ENCODE measurements at places on chromosomes 4 and X.

- no peak for DNase-seq
Observed at GRCh38 chrX:107360788-107361360, 88.6 kb upstream of the FRMPD3 start.

DNA sequence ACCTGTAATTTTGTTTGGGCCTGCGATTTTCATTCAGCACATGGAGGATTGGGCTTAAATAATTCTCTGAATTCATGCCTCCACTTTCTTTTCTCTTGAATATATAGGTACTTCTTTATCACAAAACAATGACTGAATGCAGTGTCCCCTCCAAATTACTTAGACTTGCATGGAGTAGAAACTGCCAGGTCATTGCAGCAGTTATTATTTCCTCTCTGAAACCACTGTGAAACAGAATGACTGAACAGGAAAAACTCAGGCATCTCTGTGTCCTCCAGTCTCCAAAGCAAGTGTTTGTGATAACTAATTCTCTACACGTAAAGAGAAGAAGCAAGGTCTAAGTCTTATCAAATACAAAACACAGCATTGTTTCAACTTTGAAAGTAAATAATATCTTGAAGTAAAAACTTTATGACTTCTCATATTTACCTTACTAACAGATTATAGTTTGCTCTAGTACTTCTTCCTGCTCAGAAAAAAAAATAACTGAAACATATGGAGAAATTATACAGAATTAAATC, 144.5 kb upstream of the DIAPH2 start:
- peak; percentile 2 for DNase-seq

- peak; percentile 75 for DNase-seq
Observed at GRCh38 chr4:86657910-86658309, 63.8 kb downstream of the PTPN13 start.

- no peak for DNase-seq
Observed at GRCh38 chr4:25956260-25956659, 42.2 kb downstream of the SMIM20 start.

DNA sequence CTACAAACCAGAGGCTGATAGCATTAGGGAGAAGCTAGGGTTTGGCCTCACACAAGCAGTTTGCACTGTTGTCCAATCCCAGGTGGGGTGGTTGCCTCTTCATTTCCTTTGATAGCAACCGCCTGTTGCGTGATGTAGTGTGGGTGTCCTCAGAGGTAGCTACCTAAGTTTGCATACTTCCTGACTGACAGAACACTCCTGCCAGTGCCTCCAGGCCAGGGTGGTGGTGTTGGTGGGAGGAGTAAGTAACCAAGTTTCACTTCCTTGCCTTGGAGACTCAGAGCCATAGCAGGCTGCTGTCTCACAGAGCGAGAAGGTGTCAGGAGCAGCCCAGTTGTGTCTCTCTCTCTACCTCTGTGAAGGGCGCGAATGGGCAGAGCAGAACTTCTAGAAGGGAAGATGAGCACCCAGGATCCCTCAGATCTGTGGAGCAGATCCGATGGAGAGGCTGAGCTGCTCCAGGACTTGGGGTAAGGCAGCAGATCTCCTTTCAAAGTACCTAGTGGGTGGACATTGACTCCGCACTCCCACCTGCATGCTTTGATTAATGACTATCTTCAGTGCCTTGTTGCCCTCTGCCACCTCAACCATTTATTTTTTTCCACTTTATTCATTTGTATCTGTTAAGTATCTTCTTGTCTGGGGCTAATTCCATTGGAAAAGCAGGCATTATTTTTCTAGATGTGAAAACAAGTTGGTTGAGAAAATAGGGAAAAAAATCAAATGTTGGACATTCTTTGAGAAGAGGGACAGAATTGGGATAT, at the start of gene DAPP1:
Gene DAPP1 (plus strand): TSS at position 283 of the 764 bp plus-strand sequence. CDS start 87 bp downstream, at position 370.
- peak; percentile 96 for DNase-seq

DNA sequence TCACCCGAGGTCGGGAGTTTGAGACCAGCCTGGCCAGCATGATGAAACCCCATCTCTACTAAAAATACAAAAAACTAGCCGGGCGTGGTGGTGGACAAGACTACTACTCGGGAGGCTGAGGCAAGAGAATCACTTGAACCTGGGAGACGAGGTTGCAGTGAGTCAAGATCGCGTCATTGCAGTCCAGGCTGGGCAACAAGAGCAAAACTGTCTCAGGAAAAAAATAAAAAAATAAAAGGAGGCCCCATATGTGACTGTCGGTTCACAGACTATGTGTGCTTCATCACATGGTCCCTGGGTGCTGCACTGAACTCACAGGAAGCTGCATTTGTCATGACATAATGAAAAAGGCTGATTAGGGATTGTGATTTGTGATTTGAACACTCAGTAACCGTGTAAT, 6.4 kb downstream of the TRIML1 start:
- no peak for DNase-seq

GRCh38 chr4:157591245-157591644, 370.7 kb downstream of the GRIA2 start:
- no peak for DNase-seq

DNA sequence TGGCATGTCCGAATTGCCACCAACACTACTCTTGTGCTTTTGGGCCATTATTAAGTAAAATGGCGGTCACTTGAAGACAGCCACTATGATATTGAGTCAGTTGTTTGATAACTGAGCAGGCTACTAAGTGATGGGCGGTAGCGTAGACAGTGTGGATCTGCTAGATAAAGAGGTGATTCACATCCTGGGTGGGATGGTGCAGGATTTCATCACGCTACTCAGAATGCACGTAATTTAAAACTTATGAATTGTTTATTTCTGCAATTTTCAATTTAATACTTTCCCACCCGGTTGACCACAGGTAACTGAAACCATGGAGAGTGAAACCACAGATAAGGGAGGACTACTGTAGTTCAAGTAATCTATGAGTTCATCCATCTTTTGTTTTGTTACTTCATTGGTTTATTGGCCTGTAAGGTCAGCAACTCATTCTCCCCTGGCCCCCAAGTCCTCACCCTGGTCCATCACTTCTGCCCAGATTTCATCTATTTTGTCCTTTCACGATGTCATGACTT, 2.9 kb downstream of the ARAF start:
- DNase-seq, result no peak

DNA sequence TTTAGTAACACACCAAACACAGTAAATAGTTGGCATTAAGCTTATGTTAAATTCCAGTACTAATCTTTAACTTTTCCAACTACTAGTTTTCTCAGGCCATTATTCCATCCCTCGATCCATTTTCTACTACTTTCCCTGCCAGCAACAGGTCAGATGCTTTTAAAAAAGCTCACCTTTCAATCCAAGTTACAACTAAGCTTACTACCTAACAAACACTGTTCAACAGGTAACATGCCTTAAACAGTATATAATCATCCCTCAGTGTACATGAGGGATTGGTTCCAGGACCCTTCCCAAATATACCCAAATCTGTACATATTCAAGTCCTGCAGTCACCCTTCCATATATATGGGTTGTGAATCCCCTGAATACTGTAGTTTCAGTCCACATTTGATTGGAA, 5.5 kb downstream of the CCNA2 start:
- no peak for DNase-seq

GRCh38 chr4:3376266-3376665, 65.5 kb upstream of the HGFAC start:
- DNase-seq, result no peak

DNA sequence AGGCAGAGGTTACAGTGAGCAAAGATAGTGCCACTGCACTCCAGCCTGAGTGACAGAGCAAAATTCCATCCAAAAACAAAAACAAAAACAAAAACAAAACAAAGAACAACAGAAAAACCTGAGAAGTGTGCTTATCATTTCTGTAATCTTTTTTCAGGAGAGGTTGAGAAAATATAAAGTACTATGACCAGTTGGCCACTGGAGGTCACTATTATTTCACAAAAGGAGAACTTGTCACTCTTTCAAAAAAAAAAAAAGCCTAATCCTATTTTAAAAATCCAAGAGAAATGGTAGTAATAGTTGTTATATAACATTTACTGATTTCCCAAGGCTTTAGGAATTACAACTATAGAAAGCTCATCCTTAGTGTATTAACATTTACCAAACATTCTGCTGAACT, 24.9 kb upstream of the RNF150 start:
- DNase-seq, result peak; percentile 33

- DNase-seq, result peak; percentile 67
Observed at GRCh38 chrX:40171513-40172400, 74.0 kb upstream of the BCOR start.

DNA sequence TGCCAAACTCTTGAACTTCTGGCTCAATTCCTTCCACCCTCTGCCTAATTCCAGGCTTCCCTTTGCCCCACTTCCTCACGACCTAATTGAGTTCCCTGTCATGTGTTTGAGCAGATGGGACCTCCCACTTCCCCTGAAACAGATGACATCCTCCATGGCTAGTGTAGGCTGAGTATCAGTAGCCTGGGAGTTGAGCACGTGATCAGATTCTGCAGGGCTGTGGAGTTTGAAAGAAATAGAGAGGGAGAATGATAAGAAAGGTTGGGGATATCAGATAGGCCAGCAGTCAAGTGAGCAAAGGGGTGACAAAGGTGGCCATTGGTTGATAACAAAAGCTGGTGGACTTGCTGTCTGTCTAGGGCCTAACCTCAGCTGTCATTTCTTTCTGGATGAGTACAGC, 18.8 kb upstream of the NWD2 start:
- no peak for DNase-seq

- DNase-seq, result peak; percentile 5
Observed at GRCh38 chrX:111244235-111244750, 26.0 kb downstream of the CAPN6 start.

- DNase-seq, result no peak
Observed at GRCh38 chr4:26094076-26094475, 180.1 kb downstream of the SMIM20 start.

- DNase-seq, result no peak
Observed at GRCh38 chr4:98363431-98363830, 102.2 kb downstream of the RAP1GDS1 start.

DNA sequence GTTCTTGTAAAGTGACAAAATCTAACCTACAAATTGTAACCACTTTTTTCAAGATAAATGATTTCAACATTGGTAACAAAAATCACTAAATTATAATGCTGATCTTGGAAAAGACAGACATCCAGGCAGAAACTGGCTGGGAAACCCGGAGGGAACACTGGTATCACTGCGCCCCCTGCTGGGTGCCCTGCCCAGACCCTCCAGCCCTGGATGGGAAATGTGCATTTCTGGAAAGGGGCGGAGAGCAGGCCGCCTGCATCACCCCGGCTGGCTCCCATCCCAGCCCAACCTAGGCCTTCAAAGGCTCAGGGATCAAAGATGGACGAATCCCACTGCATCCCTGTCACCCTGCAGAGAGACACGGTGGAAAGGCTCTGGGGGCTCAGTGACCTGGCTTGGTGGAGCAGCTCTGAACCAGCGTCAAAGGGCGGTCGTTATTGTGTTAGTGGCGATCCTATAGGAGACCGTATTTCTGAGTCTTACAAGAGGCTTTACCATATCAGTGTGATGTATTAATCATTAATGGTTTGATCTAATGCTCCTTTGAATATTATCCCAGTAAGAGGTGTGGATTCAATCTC, 37.3 kb downstream of the ACOX3 start:
- DNase-seq, result peak; percentile 42

DNA sequence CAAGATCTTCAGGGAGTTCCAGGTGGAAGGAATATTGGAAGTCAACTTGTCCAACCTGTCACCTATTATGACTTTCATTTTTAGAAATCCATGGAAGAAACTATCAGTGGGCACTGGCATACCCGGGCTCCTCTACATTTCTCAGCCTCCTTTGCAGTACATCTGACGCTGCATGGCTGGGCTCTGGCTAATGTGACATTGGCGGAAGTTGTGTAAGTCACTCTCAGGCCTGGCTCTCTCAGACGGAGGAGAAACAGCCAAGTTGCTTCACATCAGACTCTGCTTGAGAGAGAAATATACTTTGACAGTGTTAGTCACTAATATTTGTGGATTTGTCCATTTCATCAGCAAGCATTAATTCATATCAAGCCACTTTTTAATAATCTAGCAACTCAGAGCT, 4.5 kb downstream of the DCHS2 start:
- no peak for DNase-seq
